Right cardiac atrium (tissue), 5 donors: ENCODE measurements at places on chromosomes 5 and 9. TPM values are rescaled to one million over a fixed set of nuclear protein-coding genes. Genes with fewer than 3 reads are reported as not detected.

PCDHGB6 gene
- total RNA-seq: 6.1 TPM

ADAMTSL1 gene
- 2.2 TPM for total RNA-seq

SLC4A9 gene
- not detected for total RNA-seq

IFNA21 gene
- total RNA-seq: not detected

OR1Q1 gene
- not detected for total RNA-seq

CCL27 gene
- total RNA-seq: not detected

DMRTA1 gene
- 0.59 TPM for total RNA-seq

TXNDC8 gene
- total RNA-seq: not detected

PCDHA12 gene
- 0.31 TPM for total RNA-seq

WDR38 gene
- not detected for total RNA-seq

IFNB1 gene
- not detected for total RNA-seq

MGAT4B gene
- 71.8 TPM for total RNA-seq

PPIC gene
- total RNA-seq: 51.3 TPM

IFT74 gene
- 10.3 TPM for total RNA-seq

NIM1K gene
- total RNA-seq: 0.89 TPM

OR1J2 gene
- not detected for total RNA-seq

SPINK1 gene
- 1.3 TPM for total RNA-seq

DBH gene
- not detected for total RNA-seq
